Activated T-cell treated with anti-CD3 and anti-CD28 coated beads, Interleukin-2, amount 50 U/mL, for 24 hours (primary cell): ENCODE measurements at places on chromosomes 5 and 9.

DNA sequence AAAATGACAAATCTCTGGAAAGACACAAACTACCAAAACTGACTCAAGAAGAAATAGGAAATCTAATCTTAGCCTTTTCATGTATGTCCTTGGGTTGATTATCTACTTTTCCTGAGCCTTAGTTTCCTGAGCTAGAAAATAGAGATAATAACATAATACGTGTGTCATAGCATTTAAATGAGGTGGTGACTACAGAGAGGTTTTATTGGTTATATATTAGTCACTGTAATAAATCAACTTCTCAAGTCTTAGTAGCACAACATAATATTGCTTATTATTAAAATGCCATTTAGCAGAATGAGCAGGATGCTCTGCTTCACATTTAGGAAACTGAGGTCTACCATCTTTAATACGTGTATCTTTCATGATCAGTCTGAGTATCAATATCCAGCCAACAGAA is 7.1 kb upstream of the PJA2 start:
- no peaks in the 10 kb centered on the region for H3K27me3 ChIP-seq
- H3K4me1 ChIP-seq = peaks cover 10% of the 10 kb centered on the region
- no peak overlapping the region for H3K27ac ChIP-seq

DNA sequence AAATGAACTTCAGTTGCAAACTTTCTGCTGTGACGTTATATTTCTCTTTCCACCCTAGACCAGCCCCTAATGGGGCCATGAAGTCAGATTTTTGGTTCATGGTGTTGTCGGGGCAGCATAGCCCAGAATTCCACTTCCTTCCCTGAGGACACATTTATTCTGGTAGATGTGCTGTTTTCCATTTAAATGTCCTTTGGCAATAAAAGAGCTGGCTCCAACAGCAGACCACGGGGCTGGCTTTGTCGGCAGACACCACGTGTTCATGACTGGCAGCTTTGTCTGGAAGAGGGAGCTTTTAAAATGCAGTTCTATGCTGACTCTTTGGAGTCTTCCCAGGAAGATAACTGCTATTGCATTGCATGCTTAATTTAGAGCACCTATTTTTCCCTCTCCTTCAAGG is 17.6 kb upstream of the LCP2 start:
- H3K4me1 ChIP-seq = peaks cover 78% of the 10 kb centered on the region
- DNase-seq = no peak
- H3K36me3 ChIP-seq = no peaks in the 10 kb centered on the region

DNA sequence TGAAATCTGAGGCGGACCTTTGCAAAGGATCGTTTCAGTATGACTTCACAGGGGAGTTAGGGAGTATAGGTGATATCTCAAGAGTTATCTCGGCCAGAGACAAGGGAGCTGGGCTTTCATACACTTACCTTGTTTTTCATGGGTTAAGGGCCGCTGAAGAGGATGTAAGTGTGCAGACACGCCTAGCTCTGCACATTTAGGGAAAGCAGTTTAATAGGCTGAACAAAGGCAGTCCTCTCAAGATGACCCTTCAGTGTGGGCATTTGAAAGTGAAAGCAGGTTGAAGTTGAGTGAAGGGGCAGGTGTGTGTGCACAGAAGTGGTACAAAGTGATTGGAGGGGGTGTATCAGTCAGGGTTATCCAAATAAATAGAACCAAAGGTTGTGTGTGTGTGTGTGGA is 33.1 kb upstream of the PRXL2C start:
- no peak overlapping the region for H3K27ac ChIP-seq
- DNase-seq = no peak
- H3K4me1 ChIP-seq = peaks cover 11% of the 10 kb centered on the region
- no peaks in the 10 kb centered on the region for H3K36me3 ChIP-seq
- no peak overlapping the region for H3K4me3 ChIP-seq

GRCh38 chr9:91676046-91676445 is 252.4 kb upstream of the NFIL3 start:
- no peaks in the 10 kb centered on the region for H3K4me1 ChIP-seq
- peaks cover 56% of the 10 kb centered on the region for H3K27me3 ChIP-seq
- H3K27ac ChIP-seq = no peak overlapping the region
- DNase-seq = no peak
- H3K36me3 ChIP-seq = no peaks in the 10 kb centered on the region

- H3K4me1 ChIP-seq = peaks cover 31% of the 10 kb centered on the region
- DNase-seq = no peak
- H3K27me3 ChIP-seq = no peaks in the 10 kb centered on the region
Measured at GRCh38 chr5:140245341-140245740, 57.6 kb downstream of the PFDN1 start.

GRCh38 chr5:143805861-143806260 is 6.1 kb upstream of the HMHB1 start:
- H3K4me1 ChIP-seq = peaks cover 3% of the 10 kb centered on the region
- H3K4me3 ChIP-seq = no peak overlapping the region
- no peak overlapping the region for H3K27ac ChIP-seq
- H3K27me3 ChIP-seq = peaks cover 2% of the 10 kb centered on the region

GRCh38 chr5:63911871-63912270 is 50.4 kb downstream of the HTR1A start:
- no peaks in the 10 kb centered on the region for H3K27me3 ChIP-seq
- no peak overlapping the region for H3K4me3 ChIP-seq
- H3K4me1 ChIP-seq = no peaks in the 10 kb centered on the region

- no peak for DNase-seq
- H3K4me3 ChIP-seq = no peak overlapping the region
- no peaks in the 10 kb centered on the region for H3K27me3 ChIP-seq
- no peak overlapping the region for H3K27ac ChIP-seq
Measured at GRCh38 chr5:36949593-36949992, 73.0 kb downstream of the NIPBL start.

DNA sequence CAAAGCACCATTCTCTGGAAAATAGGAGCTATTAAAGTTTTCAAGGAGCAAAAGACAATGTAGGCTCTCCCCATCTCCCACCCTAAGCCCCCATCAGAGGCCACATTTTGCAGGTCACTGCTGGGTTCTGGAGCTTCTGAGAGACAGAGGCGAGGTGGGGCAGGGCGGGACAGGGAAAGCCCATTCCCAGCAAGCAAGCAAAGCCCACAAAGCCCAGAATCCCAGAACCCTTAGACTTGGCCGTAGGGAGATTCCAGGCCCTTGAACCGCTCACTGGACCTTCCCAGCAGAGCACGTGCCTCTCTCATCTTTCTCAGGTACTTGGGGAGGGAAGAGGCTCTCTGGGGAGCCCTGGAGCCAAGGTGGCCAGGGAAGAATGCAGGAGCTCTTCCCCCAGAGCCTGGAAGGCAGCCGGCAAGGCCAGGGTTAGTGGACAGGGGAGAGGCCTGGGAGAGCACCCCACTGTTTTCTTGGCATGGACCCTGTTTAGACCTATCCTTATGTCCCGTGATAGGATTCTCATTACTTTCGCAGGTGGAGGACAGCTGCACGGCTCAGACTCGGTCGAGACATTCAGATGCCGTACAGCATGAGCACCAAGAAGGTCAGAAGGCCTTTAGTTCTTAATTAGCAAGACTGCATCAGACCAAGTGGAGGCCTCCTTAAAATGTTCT is 52.4 kb downstream of the ZNF354C start:
- H3K36me3 ChIP-seq = peaks cover 2% of the 10 kb centered on the region
- no peaks in the 10 kb centered on the region for H3K27me3 ChIP-seq
- H3K27ac ChIP-seq = no peak overlapping the region
- H3K4me3 ChIP-seq = no peak overlapping the region
- DNase-seq = no peak

DNA sequence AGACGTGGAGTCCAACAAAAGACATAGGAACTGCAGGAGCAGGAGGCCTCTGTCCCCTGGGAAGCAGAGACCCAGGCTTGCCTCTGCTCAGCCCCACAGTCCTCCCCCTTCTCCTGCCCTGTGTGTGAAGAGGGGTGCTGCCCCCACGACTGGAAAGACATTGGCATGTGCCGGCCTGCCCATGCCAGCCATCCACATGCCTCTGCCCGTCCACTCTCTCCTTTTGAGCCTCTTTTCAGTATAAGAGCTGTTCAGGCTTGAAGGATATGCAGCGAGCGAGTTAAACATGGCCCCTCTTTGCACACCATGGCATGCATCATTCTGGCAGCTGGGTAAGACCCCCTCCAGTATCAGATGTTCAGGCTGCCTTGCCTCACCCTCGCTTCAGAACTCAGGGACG is 159.7 kb upstream of the OTULINL start:
- peaks cover 40% of the 10 kb centered on the region for H3K4me1 ChIP-seq
- no peak overlapping the region for H3K27ac ChIP-seq
- no peak overlapping the region for H3K4me3 ChIP-seq
- no peaks in the 10 kb centered on the region for H3K36me3 ChIP-seq
